ENCODE measurements at places on chromosomes 1 and 21. TPM values are rescaled to one million over a fixed set of nuclear protein-coding genes. Genes with fewer than 3 reads are reported as not detected.

GRCh38 chr1:17665950-17666720, 89.0 kb upstream of the ACTL8 start:
- DNase-seq: no peak

DNA sequence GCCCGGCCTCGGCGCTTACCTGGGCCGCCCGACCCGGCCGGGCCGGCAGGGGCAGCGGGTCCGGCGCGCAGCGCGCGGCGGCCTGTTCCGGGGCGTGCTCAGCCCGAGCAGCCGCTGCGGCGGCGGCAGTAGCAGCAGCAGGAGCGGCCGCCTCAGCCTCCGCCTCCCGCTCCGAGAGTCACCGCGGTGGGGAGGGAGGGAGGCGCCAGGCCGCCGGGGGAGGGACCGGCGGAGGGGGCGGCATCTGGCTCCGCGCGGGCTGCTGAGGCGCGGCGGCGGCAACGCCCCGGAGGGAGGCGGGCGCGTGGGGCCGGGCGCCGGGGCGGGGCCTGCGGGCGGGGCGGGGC, at the start of gene CTNNBIP1:
TSS of gene CTNNBIP1 (minus strand) at position 194 of the 347 bp plus-strand sequence. CDS start 38,205 bp downstream, outside the sequence.
- DNase-seq: no peak

GRCh38 chr1:12438349-12438924, 179.6 kb downstream of the DHRS3 start:
- DNase-seq: peak; percentile 39

GRCh38 chr1:7640920-7641585, 130.0 kb upstream of the VAMP3 start:
- DNase-seq: no peak

- no peak for DNase-seq
Observed at GRCh38 chr1:233094691-233095090, 144.3 kb downstream of the NTPCR start.

BARHL2 gene
- not detected for total RNA-seq

DNA sequence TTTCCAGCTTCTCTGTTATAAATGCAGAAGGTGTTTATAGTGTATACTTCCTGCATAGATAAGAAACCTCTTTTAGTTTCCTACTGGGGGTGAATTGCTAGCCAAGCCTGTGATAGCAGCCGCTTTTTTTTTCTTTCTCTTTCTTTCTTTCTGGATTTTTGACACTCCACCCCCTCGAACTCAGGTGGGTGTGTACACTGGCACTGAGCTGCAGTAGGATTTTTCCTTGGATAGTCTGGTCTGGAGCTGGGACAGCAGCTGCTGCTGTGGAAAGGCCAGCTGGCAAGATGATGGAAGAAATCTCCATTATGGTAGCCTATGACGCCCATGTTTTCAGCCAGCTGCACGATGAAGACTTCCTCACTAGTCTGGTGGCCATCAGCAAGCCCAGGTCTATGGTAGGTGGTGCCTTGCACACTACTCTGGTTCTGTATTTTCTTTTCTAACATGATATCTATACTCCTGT, 122.5 kb upstream of the CACYBP start:
- DNase-seq: no peak

RAB13 gene
- 63.1 TPM for total RNA-seq

CD5L gene
- total RNA-seq: not detected

DNA sequence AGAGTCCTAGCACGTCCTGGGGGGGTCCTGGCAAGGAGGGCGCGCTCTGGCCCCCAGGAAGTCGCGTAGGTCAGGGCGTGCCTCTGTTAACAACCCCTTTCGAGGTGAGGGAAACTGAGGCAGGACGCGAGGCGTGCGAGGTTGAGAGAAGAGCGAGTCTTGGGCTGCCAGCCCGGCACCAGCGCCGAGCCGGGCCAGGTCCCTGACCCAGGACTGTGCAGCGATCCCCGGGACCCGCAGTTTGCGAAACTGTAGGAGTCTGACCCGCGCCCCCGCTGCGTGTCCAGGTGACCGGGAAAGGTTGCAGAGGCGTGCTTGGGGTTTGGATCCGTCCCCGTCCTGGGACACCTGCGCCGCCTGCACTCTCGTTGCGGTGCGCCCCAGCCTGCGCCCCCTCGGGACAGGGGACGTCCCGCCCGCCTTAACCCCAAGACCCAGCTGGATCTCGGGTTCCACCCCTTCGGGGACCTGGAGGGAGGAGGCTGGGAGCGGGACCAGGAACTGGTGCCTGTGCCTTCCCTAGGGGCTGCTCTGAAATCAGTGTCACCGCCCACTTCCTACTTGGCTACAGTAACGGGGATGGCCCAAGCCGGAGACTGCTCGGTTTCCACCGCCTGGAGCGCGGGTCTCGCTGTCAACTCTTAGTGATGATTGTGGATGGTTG, 493 bp downstream of the DISC1 start:
- DNase-seq: peak; percentile 51

DNA sequence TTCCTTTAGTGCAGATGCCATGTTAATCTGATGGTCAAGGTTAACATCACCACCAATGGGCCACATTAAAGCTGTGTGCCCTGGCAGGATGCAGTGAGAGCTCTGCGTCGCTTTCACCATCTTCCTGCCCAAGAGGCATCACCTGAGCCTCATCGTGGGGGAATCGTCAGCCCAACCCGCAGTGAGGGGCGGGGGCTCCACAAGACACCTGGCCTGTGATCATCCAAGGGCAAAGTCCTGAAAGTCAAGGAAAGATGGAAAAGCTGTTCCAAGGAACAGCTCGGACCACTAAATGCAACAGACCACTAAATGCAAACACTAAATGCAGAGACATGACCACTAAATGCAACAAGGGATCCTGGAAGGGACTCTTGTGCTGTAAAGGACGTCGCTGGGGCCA, 49.9 kb downstream of the WDR4 start:
- no peak for DNase-seq
